ENCODE measurements at places on chromosomes 12 and 14.
A peak's percentile ranks its signal among the peaks of the same experiment; 100 is the strongest.

DNA sequence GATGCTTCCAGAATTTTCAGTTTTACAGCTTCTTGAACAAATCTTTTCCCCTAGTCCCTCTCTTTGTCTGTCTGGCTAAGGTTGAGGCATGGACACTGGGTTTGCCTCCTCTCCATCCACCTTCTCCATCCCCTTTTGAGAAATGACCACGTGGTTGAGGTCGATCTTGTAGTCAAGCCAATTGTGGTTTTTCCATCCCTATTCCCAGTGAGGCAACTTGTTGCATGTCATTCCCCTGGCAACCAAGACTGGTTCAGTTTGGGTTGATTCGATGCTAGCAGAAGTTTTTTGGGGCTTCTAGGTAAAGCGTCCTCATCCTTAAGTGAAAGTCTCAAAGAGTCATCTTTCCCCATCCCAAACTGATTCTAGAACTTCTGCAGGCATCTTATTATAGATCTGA, 300.8 kb downstream of the APAF1 start:
- DNase-seq = no peak

- peak; percentile 46 for DNase-seq
Measured at GRCh38 chr12:132638541-132639408, 20.2 kb downstream of the P2RX2 start.

DNA sequence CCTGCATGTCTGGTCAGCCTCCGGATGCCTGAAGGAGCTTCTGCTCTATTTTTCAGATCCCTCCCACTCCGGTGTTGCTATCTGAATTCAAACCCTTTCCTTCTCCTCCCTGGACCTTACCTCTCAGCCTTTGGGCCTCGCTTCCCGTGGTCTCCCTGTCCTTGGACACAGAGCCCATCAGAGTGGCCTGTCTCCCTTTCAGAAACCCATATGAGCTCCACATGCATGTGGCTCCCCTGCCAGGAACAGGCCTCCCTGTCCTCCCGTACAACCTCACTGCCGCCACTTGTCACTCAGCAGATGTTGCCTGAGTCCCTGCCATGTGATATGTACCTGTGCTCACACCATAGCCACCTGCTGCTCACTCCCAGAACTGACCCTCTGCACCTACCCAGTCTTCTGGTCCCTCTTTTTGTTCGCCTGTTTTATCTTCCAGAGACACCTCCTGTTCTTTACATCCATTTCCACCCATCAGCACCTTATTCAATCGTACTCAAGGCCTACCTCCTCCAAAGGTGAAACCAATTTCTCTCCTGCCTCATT, 182.5 kb downstream of the ZFP36L1 start:
- DNase-seq = no peak

GRCh38 chr12:114799574-114800487, 115.9 kb upstream of the TBX3 start:
- DNase-seq = peak; percentile 21

GRCh38 chr12:51868821-51869495, 18.9 kb upstream of the ANKRD33 start:
- DNase-seq = peak; percentile 58

DNA sequence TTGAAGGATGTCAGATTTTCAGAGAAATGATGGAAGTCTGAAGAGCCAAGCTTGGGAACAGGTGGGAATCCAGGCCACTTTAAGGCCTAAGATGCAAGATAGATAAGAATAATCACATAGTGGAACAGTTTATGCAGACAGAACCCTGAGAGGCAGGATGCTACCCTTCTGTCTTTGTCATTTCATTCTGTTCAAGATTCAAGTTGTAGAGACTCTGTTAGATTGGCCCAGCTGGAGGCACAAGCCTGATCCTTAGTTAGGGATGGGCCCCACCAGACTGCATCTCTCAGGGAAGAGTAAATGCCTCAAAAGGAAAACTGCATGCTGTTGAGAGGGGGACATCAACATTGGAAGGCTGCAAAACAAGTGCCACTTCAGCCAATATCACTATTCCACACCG, 287.0 kb downstream of the PCNX1 start:
- no peak for DNase-seq

GRCh38 chr12:65074932-65075331, 46.2 kb downstream of the WIF1 start:
- DNase-seq = no peak

DNA sequence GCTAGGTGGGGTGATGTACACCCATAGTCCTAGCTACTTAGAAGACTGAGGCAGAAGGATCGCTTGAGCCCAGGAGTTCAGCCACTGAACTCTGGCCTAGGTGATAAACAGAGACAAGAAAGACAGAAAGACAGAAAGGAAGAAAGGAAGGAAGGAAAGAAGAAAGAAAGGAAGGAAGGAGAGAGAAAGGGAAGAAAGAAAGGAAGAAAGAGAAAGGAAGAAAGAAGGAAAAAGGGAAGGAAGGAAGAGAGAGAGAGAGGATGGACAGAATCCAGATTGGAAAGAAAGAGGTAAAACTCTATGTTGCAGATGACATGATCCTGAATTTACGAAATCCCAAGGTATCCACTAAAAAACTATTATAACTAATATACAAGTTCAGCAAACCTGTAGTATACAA, 8.2 kb downstream of the INTS13 start:
- no peak for DNase-seq

GRCh38 chr14:39218171-39218769, 15.4 kb upstream of the MIA2 start:
- no peak for DNase-seq

DNA sequence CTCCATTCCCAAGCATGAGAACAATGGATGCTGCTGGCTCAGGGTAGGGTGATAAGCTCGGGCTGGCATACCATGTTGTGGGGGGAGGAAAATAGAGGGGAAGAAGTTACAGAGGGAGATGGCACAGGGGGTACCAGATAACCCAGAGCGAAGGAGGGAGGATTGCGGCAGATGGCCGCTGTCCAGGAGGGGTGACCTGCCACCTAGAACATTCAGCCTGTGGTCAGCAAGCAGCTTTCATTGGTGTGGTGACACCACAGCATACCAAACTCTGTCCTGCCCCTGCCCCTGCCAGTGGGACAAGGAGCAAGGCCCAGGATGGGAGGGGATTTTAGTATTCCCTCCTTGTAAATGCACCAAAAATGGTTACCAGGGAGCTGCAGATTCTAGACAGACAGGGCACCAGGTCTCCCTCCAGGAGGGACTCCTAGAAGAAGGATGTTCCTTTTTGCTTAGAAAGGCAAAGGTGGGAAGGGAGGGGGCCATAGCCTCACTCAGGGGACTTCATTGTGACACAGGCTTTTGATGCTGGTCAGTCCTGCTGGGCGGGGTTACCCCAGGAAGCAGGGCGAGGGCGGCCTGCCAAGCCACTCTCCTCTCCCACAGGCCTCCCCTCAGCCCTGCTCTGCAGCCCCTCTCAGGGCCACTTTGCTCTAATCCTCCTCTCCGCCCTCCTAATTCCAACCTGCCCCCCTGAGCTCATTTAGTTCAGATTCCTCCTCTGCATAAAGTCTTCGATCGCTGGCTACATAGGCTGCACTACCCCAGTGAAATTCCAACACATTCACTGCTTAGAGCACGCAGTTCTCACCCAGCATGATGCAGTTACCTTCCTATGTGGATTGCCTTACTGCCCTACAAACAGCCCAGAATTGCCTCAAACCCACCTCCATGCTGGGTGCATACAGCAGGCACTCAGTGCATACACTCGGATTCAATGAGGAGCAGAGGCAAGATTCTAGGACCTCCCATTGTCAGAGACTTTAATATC, 36.0 kb upstream of the PLEKHG6 start:
- DNase-seq = no peak

DNA sequence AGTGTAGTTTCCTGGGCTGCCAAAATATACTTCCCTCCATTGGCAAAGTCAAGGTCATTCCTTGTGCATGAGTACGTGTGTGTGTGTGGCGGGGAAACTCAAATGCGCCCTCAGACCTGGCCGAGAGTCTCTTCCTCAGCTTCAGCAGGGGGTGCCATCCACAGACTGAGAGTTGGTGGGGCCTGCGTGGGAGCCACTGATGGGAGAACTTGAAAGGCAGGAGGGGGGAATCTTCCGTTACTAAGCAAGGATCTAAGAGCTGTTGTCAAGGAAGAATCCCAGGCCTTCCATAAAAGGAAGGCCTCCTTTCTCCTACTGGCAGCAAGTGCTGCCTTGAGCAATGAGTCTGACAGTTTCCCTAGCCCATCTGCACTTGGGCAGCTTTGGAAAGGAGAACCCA, 274.9 kb downstream of the EMP1 start:
- no peak for DNase-seq

DNA sequence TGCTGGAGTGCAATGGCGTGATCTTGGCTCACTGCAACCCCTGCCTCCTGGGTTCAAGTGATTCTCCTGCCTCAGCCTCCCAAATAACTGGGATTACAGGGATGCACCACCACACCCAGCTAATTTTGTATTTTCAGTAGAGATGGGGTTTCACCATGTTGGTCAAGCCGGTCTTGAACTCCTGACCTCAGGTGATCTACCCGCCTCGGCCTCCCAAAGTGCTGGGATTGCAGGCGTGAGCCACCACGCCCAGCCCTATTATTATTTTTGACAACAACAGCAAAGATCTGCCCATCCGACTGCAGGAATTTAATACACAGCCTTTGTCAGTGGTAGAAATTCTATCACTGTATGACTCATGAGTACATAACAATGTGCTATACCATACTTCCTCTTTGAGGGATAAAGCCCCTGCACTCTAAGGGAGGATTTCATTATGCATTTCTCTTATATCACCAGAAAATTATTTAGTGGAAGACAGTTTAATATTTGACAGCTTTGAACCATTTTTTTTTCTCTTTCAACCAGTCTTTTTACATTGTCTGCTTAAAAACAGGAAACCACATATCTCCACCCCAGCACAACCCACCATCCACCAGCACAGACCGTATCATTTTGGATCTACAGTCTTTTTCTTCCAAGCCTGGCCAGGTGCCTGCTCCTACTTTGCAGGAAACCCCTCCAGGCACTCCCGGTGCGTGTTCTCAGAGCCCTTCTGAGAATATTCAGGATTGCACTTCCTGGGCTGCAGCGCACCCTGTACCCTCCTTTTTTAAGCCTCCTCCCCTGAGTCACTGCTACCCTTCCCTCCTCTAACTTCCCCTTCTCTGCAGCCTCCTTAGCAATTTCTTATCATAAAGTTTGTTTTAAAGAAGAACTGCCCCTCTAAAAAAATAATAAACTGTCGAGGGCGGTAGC, 594 bp downstream of the ARHGDIB start:
- DNase-seq = no peak

GRCh38 chr12:65792724-65793123, 31.6 kb upstream of the HMGA2 start:
- DNase-seq = no peak

- DNase-seq = no peak
Measured at GRCh38 chr14:101120641-101121507, 217.4 kb upstream of the RTL1 start.

GRCh38 chr14:98270201-98270600, 1001.8 kb downstream of the BCL11B start:
- DNase-seq = no peak

DNA sequence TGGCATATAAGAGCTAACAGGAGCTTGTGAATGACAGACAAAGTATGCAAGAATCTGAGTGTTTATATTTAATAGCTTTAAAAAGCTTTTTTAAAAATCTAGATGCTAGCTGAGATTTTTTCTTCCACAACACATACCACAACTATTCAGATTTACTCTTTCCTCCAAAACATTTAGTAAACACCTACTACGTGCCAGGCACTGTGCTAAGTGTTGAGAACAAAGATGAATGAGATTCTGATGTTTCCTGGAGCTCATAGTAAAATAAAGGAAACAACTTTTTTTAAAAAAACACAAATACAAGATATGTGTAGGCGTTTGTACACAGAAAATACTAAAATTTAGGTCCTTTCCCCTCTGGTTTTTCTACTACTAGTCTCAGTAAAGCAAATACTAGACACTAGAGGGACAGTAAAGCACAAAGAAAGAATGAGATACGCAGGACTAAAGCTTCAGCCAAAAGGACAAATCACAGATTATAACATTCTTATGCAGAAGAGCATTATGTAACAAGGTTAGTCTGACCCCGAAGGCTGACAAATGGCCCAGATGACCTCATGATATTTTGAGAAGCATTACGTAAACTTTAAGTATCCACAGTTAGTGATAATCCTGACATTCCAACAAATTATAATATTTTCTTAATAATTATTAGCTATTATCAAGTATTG, 78.6 kb upstream of the PAWR start:
- no peak for DNase-seq

DNA sequence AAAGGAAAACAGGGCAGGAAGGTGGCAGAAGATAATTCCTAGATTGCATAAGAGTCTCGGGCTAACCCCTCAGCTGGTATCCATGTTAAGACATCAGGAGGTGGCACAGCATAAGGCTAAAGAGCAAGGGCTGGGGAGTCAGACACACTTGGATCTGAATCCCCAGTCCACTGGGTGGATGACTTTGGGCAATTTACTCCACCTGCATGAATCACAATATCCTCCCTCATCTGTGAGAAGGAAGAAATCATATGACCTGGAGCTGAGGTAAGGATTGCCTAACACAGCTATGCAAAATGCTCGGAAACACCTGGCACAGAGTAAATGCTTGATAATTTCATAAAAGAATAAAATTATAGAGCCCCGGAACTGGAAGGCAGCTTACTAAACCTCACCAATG, 217.9 kb downstream of the PIK3C2G start:
- no peak for DNase-seq

DNA sequence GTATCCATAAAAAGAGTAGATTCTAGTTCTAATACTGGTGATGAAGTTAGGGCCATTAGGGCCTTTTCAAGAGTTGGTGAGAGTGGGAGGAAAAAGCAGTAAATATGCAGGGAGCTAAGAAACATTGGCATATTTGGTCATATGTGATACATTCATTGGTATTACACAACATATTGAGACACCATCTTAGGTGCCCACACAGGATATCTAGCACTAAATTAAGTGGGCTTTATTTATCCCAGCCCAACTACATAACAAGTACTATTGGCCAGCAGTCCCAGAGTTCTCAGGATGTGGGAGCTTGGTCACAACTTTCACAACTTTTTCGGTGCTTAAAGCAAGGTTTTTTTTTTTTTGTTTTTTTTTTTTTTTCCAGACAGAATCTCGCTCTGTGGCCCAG, 2.0 kb upstream of the ING4 start:
- no peak for DNase-seq

DNA sequence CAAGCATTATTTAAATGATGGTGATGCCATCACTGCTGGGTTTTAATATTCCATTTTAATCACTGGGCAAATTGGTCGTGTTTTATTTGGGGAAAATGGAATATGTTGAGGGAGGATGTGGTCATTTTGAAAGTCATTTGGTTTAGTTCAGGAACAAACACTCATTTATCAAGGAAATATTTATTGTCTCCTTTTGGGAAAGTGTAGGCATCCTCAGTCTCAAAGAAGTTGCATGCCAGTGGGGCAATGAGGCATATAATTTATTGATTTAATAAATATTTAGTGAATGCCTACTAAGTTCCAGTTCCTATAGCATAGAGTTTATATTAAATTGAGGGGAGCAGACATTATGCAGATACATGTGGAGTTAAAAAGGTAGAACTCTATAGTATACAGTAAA, 134.3 kb downstream of the NPAS3 start:
- no peak for DNase-seq

GRCh38 chr12:106248846-106249371, 1.1 kb upstream of the CKAP4 start:
- DNase-seq = no peak
